ENCODE measurements at places on chromosomes 4 and X.

- DNase-seq = no peak
Observed at GRCh38 chr4:142386449-142386848, 459.7 kb downstream of the INPP4B start.

- no peak for DNase-seq
Observed at GRCh38 chr4:153472122-153473037, 6.2 kb downstream of the TMEM131L start.

DNA sequence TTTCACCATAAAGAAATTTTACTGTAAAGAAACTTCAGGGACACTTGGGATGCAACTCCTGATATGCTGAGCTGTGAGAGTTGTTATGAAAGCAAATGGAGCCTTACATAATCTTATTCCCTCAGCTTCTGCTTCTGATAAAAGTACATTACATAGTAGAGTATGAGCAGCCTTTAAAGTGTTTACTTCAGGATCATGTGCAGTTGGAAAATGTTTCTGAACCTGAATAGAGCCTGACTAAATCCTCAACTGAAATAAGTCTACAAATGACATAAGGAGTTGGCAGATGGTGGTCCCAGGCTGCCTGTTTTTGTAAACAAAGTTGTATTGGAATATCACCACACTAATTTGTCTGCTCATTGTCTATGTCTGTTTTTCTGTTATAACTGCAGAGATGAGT lies 19.3 kb downstream of the RASSF6 start:
- DNase-seq = no peak

DNA sequence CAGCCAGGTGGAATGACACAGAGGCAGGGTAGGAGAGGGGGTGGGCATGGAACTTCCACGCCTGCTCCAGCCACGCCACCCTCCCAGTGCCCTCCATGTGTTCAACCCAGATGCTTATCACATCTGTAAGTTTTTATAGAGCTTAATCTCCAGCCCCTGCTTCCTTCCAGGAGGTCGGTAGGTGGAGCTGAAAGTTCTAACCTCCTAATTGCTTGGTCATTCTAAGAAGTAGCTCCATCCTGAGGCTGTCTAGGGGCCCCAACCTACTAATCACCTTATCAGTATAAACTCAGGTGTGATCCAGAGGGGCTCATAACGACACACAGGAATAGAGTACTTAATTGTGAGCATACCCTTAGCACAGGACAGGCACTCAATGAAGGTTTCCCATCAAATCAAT lies 18.3 kb downstream of the QDPR start:
- DNase-seq = no peak

DNA sequence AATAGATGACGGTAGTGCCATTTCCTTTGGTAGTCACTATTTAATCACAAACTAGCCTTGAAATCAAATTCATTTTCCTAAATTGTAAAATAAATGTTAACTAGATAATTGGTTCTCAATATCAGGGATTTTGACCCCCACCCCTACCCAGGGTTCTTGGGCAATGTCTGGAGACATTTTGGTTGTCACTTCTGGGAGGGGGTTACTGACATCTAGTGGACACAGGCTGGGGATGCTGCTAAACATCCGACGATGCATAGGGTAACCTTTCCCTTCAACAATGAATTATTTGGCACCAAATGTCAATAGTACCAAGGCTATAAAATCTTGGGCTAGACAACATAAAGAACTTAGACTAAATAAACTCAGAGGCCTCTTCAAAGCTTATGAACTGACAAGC lies 285.8 kb upstream of the TRPC5 start:
- DNase-seq = no peak

GRCh38 chr4:48195374-48195773 lies 61.3 kb upstream of the TXK start:
- no peak for DNase-seq

- no peak for DNase-seq
Observed at GRCh38 chrX:15241301-15241700, 28.6 kb downstream of the ASB9 start.

- DNase-seq = no peak
Observed at GRCh38 chr4:184237612-184238011, 19.9 kb upstream of the ENPP6 start.

- no peak for DNase-seq
Observed at GRCh38 chr4:186345184-186345583, 79.2 kb downstream of the F11 start.

DNA sequence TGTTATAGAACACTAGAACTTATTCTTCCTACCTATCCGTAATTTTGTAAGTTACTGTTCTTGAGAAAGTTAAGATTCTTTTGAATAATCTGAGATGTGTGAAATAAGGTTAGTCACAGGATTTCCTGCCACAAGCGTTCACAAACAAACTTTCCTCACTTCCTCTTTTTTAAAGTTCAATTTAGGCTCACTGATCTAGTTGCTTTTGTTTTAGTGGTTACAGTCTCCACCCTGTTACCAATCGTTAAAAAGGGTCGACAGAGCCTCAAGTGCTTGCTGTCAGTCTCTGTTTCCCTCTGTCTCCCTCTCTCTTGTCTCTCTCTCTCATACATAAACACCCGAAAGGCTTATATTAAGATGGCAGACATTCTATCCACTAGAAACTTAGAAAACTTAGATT lies 35.9 kb upstream of the STK26 start:
- no peak for DNase-seq

GRCh38 chr4:182343453-182343852 lies 100.3 kb downstream of the TENM3 start:
- DNase-seq = no peak

- no peak for DNase-seq
Observed at GRCh38 chr4:76744241-76744921, 153.6 kb downstream of the SOWAHB start.

DNA sequence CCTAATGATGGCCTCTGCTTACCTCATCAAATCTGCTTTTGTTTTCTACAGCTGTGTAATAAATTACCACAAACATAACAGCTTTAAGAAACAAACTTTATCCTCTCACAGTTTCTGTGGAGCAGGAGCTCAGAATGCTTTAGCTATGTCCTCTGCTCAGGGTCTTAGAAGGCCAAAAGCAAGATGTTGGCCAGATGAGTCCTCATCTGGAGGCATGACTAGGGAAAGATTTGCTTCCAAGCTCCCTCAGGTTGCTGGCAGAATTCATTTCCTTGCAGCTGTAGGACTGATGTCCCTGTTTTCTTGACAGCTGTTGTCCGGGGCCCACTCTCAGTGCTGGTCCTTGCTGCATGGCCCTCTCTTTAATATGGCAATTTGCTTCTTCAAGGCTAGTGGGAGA lies 116.7 kb upstream of the PDE5A start:
- DNase-seq = no peak

- DNase-seq = no peak
Observed at GRCh38 chr4:155392481-155393184, 15.9 kb upstream of the MAP9 start.

GRCh38 chr4:152738827-152739226 lies 40.7 kb downstream of the TIGD4 start:
- no peak for DNase-seq

DNA sequence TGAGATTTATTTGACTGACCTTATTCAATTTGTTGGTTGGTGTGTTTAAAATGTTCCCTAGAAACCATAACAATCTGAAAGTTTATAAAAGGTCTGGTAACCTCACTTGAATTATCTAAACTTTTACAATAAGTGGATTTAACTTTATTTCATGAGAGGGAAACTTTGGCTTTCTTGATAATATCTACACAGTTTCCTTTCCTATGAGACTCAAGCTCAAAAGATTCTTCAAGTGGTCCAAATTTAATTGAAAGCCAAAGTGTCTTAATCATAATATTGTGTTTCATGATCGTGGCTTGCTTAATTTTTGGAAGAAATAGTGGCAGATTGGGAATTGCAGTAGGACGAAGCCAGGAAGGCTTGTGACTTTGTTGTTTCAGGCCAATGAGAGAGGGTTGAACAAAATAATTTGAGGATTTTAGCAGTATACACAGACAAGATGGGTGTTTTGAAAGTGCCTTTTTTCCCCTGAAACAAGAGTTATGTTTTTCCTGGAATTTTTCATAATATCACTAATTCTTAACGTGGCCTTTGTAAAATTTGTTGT lies 55.0 kb downstream of the PHEX start:
- DNase-seq = no peak

- DNase-seq = no peak
Observed at GRCh38 chr4:33998291-33998690, 2246.0 kb downstream of the ARAP2 start.

DNA sequence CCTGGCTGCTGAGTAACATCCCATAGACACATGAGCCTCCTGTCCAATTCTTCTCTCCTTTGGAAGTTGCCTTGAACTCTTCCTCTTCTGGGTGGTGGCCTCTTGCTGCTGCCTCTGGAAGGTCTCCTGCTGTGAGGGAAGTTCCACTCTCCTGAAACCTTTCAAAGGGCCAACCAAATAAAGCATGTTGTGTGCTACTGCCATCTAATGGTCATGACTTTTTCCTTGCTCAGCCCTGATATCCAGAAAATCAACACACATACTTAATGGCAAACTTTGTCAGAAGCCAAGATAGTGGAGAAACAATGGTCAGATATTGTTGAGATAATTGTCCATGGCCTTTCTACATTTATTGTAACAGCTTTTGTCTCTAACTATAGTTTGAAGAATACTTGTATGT lies 19.1 kb upstream of the ZXDA start:
- DNase-seq = no peak

- DNase-seq = no peak
Observed at GRCh38 chr4:95093460-95093859, 335.7 kb downstream of the BMPR1B start.

GRCh38 chr4:15515106-15515505 lies 45.4 kb downstream of the CC2D2A start:
- no peak for DNase-seq

DNA sequence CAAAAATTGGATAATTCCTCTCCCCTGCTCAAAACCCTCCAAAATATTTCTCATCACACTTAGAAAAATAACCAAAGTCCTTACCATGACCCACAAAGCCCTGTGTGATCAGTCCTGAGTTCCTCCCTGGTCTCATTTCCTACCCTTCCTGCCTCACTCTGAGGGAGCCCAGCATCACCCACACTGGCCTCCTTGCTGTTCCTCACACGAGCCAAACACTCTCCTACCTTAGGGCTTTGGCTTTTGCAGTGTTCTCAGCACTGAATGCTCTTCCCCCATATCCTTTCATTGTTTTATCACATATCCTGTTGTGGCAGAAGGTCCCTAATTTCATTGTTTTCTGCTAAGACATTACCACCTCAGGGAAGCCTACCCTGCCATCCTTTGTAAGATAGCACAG lies 12.2 kb downstream of the MGAT4D start:
- DNase-seq = no peak

GRCh38 chr4:76515975-76516843 lies 81.2 kb downstream of the SHROOM3 start:
- no peak for DNase-seq

- DNase-seq = no peak
Observed at GRCh38 chrX:71525316-71525715, 7.6 kb upstream of the OGT start.

DNA sequence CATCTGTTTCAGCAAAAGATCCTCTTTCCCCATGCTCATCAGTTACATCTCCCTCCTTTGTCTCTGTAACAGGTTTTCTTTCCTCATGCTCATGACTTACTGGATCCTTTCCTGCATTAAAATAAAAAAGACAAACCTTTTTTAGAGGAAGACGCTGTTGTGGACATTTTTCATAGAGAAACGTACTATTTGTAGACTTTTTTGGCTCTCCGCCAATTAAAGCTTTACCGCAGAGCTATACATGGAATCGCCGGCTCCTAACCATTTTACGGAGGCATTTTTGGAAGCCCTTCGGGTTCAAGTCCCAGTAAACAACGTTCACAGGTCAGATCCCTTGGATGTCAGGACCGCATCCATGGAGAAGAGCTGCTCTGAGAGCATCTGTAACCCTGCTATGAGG lies 1.3 kb downstream of the FAM9C start:
- DNase-seq = no peak

DNA sequence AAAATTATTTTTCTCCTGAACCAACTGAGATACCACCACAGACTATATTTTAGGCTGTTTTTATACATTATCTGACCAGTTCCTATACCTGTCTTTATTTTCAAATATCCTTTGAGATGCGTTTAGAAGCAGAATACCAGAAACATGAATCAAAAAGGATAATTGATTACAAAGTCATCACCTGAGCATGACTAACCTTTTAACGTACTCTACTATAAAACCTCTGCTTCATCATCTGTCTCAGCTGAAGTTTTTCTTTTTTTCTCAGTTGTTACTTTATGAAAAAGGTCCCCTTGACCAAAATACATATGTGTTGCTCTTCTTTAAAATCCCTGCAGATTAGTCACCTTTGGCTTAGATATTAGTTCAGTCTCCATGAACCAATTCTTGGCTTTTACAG lies 109.8 kb downstream of the AMMECR1 start:
- no peak for DNase-seq

GRCh38 chr4:39544580-39545315 lies 17.5 kb upstream of the UGDH start:
- no peak for DNase-seq

DNA sequence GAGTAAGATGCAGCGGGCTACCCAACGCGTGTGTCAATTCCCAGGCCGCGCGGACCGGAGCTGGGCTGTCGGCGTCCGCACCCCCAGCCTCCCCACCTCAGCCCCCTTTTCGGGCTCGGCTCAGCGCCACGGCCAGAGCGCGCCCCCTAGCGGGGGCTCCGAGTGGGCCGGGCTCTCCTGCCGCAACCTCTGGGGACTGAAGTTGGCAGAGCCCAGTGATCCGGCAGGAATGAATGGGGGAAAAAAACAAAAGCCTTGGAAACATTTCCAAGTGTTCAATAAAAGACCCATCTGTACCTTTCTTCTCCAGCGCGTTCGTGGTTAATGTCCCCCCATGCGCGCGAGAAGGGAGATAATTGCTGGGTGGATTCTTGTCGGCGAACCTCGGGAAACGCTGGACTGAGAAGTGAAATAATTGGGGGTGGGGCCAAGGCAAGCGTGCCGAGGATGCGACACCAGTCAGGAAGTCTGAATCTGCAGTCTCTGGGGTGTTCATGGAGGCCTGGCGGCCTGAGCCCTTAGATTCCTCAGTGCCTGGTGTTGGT lies 5.2 kb upstream of the ARX start:
- DNase-seq = no peak

- DNase-seq = no peak
Observed at GRCh38 chr4:128868758-128869157, 59.3 kb downstream of the JADE1 start.

GRCh38 chr4:1819284-1819683 lies 26.2 kb downstream of the FGFR3 start:
- DNase-seq = no peak

DNA sequence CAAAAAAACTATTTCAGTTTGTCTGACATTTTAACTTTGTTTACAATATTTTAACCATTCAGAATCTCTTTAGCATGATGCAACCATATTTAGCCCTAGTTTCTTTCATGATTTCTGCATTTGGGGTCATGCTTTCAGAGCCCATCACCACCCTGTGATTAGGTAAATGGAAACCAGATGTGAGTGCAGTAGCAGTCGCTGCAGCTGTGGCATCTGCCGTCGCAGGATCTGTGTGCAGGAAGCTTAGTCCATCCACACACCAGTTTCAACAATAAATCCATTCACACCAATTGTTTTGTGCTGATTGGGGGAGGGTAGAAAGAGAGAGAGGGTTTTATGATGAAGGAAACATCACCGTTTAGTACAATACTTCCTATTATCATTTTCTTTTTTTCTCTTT lies 130.5 kb downstream of the CPEB2 start:
- DNase-seq = no peak
